ENCODE measurements at places on chromosomes 5 and 9. TPM values are rescaled to one million over a fixed set of nuclear protein-coding genes. Genes with fewer than 3 reads are reported as not detected.

Gene KIF12
- not detected for total RNA-seq

Gene PTGDS
- total RNA-seq = 10.8 TPM

Gene SPACA9
- 0.52 TPM for total RNA-seq

Gene MSX2
- total RNA-seq = under 0.01 TPM

Gene GPR21
- total RNA-seq = 3.1 TPM

Gene PCDHGA11
- 0.21 TPM for total RNA-seq

Gene PHYHD1
- 0.73 TPM for total RNA-seq

Gene SAXO1
- total RNA-seq = 0.10 TPM

Gene ENTREP1
- not detected for total RNA-seq

Gene CARD9
- 8.5 TPM for total RNA-seq

Gene LCN9
- total RNA-seq = not detected

Gene CCL21
- total RNA-seq = not detected

Gene PTGES
- total RNA-seq = 8.7 TPM

Gene PCDHA9
- not detected for total RNA-seq

Gene PLAC8L1
- not detected for total RNA-seq

Gene ZNF300
- total RNA-seq = 4.0 TPM

Gene ZFP37
- 0.42 TPM for total RNA-seq

Gene CTSV
- 0.10 TPM for total RNA-seq

Gene BTNL3
- total RNA-seq = not detected

Gene SARDH
- total RNA-seq = 4.7 TPM

Gene FGD3
- total RNA-seq = 55.7 TPM

Gene GDA
- total RNA-seq = not detected

Gene DMRT2
- total RNA-seq = not detected

Gene CXCL14
- not detected for total RNA-seq

Gene TRIM7
- 1.9 TPM for total RNA-seq

Gene C9orf50
- not detected for total RNA-seq

Gene PCDHA8
- total RNA-seq = not detected

Gene ADAMTS2
- total RNA-seq = 0.21 TPM

Gene JMY
- total RNA-seq = 77.6 TPM

Gene FCN2
- not detected for total RNA-seq

Gene CCNJL
- total RNA-seq = 0.94 TPM

Gene GFI1B
- 13.6 TPM for total RNA-seq

Gene MCC
- 1.0 TPM for total RNA-seq

Gene GABRA1
- not detected for total RNA-seq

Gene SOX30
- not detected for total RNA-seq

Gene SUSD3
- total RNA-seq = 11.0 TPM

Gene FAM221B
- total RNA-seq = not detected

Gene DBH
- total RNA-seq = 0.10 TPM

Gene CCL27
- total RNA-seq = 0.21 TPM

Gene NUTM2G
- total RNA-seq = not detected

Gene UAP1L1
- total RNA-seq = 6.2 TPM

Gene PALM2AKAP2
- total RNA-seq = under 0.01 TPM

Gene MARCOL
- not detected for total RNA-seq

Gene SLC1A1
- total RNA-seq = not detected

Gene SNAPC4
- total RNA-seq = 3.5 TPM

Gene SPINK13
- total RNA-seq = not detected

Data from mononuclear cell (primary cell).